Fibroblast of lung (primary cell): ENCODE measurements at places on chromosomes 12 and 14.

DNA sequence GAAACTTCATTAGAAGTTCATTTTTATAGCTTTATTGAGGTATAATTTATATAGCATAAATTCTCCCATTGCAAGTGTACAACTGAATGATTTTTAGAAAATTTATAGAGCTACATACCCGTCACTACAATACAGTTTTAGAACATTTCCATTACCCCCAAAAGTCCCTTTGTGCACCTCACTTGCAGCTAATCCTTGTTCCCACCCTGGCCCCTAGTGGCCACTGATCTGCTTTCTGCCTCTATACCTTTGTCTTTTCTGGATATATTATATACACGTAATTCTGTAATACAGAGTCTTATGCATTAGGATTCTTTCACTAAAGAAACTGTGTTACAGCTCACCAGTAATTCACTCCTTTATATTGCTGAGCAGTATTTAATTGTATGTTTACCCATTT, 145.1 kb upstream of the DIO2 start:
- peak; percentile 17 for DNase-seq

DNA sequence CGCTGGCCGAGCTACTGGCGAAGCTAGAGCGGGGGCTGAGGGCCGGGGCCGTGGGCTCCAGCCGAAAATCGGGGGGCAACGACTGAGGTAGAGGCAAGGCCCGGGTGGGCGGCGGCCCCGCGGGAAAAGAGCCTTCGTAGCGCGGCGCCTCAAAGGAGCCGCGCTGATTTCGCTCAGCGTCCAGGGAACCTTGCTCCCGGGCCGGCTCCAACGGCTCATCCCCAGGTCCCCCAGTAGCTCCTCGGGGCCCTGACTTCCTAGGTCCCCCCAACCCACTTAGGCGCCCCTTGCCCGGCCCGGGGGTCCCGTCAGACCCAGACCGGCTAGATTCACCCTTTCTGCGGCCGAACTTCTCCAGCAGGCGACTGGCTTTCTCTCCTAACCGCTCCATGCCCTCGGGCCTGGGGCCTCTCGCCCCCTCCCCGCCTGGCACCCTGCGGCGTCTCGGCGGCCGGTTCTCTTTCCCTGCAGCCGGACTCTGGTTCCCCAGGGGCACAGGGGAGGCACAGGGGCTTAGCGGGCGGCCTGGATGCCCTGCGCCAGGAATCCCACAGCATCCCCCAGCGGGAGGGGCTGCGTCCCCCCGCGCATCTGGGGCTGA, 375 bp downstream of the AJUBA start:
- DNase-seq = no peak

GRCh38 chr12:117469883-117470483, 108.6 kb upstream of the NOS1 start:
- DNase-seq = no peak

DNA sequence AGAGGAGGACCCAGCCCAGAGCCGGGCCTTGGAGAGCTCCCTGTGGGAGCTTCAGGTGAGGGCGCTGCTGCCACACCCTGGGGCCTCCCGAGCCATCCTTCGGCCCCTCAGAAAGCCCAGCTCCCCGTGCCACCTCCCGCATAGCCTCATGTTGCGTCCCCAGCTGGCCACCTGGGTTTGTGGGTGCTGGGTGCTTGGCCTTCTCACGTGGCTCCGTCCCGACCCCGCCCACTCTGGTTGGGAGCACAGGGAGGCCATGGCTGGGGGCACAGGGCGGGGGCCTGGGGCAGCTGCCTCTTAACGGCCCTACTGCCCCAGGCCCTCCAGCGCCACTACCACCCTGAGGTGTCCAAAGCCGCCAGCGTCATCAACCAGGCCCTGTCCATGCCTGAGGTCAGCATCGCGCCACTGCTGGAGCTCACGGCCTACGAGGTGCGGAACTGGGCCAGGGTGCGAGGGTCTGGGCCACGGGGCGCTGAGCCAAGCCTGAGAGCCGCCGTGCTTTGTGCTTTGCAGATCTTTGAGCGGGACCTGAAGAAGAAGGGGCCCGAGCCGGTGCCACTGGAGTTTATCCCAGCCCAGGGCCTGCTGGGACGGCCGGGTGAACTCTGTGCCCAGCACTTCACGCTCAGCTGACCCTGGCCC, 7.6 kb downstream of the NOC4L start:
- DNase-seq = no peak

- DNase-seq = no peak
Measured at GRCh38 chr14:104697892-104698583, 8.6 kb downstream of the INF2 start.

DNA sequence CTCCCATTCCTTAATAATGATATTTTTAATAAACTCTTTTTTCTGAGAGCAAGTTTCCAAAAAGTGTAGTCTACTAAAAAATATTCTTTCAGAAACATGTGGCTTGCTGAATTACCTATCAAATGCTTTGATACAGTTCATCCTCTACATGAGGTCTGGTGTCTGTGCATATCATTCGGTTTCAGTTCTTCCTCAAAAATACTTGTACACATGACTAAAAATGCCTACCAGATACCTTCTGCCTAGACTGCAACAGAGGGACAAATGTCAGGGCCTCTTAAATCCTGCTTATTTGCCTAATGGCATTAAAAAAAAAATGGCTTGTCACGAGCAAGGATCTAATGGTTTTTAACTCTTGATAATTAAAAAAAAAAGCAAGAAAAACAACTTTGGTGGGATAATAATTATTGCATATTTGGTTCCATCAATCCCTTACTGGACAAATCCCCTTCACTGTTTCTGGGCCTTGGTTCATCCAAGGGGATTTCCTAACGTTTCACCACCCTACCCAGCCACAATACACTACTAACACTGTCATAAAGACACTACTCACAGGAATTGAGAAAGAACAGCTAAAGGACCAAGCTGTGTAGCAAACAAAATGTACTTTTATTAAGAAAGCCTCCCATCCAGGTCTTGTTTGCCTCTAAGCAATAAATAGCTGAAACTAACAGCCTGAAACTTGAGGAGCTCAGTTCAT, 45.7 kb downstream of the PARP11 start:
- DNase-seq = no peak

DNA sequence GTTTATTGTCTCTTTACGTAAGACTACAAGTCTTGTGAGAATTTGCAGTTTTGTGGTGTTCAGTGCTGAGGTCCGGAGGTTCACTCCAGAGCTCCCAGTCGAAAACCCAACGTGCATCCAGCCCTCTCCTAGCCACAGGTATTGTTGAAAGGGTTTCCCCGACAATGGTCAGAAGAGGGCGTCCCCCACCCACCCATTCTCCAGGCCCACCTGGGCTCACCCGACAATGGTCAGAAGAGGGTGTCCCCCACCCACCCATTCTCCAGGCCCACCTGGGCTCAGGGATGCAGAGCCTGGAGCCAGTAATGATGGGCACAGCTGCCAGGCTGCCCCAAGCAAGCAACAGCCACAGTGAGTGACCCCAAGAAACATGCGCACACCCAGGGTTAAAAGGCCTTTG, 126.8 kb upstream of the EVL start:
- no peak for DNase-seq

GRCh38 chr12:12899530-12900380, 8.4 kb downstream of the GPRC5A start:
- peak; percentile 95 for DNase-seq

GRCh38 chr12:67193704-67194103, 75.5 kb upstream of the CAND1 start:
- peak; percentile 34 for DNase-seq

GRCh38 chr12:28010036-28010435, 37.5 kb upstream of the PTHLH start:
- no peak for DNase-seq

- DNase-seq = peak; percentile 72
Measured at GRCh38 chr12:32586390-32586789, 92.7 kb upstream of the DNM1L start.

DNA sequence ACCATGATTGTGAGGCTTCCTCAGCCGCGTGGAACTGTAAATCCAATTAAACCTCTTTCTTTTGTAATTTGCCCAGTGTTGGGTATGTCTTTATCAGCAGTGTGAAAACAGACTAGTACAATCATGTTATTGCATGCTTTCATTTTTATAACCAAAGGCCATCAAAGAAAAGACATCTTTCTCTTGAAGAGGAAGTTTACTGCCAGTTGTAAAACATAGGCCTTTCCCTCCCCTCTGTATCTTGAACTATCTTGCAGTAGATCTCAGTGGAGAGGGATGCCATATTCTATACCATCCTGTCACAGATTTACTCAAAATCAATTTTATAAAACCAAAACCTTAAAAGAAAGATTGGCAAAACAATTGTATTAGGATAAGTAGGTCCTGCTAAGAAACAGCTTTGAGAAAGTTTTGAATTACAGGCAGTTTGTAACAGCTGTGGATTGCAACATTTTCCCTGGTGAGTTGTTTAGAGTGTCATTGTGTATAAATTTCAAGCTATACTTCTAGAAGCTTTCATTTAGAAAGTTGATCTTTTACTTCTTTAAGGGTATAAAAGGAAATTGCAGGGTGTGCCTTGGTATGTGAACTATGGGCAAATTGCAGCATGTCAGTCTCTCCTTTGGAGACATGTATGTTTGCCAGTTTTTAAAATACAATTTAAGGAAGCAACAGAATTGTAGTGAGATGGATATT, 128.0 kb downstream of the ATP23 start:
- peak; percentile 25 for DNase-seq

- peak; percentile 30 for DNase-seq
Measured at GRCh38 chr12:94649349-94650142, 811 bp downstream of the TMCC3 start.

- DNase-seq = no peak
Measured at GRCh38 chr12:6866163-6866919, 990 bp upstream of the TPI1 start.
